ENCODE measurements at places on chromosomes 3 and 15. TPM values are rescaled to one million over a fixed set of nuclear protein-coding genes. Genes with fewer than 3 reads are reported as not detected.

DNA sequence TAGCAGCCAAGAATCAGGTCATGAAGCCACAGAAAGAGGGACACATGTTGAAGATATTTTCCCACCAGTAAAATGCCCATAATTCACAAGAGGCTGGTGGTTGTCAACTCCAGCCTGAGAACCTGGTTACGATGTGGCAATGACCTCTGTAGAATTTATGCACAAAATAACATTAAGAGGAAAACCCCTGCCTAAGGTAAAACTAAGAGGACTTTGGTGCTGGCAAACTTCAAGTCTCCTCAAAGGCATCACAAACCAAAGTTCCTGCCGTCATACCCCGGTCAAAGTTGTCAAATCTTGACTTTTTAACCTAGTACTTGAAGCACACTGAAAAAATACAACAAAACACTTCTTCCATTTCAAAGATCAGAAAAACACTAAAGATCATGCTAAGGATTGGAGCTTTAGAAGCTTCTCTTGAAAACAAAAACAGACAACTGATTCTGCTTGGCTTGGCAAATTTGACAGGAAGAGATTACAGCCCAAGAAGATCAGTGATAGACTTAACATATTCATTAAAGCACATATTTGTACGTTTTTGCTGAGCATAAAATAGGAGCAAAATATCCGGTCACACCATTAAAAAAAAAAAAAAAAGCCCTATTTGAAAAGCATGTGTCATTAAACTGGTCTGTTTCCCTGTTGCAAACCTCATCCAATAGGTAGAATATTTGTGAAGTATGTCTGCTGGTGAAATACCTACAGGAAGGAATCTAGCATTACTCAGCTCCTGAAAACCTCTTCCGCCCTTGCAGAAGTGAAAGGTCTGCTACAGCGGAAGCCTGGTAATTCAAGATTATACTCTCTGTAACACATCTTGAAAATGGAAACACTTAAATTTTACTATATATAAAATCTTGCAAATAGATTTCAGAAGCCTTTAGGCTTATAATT, 22.8 kb downstream of the EIF4E3 start:
- H3K4me1 ChIP-seq: peaks cover 54% of the 10 kb centered on the region
- H3K27ac ChIP-seq: peak overlapping the region; percentile 94
- no peak for DNase-seq
- no peaks in the 10 kb centered on the region for H3K27me3 ChIP-seq

GRCh38 chr3:157982359-157982758, 123.9 kb downstream of the SHOX2 start:
- H3K36me3 ChIP-seq: no peaks in the 10 kb centered on the region
- no peak overlapping the region for H3K4me3 ChIP-seq
- no peak for DNase-seq
- H3K4me1 ChIP-seq: no peaks in the 10 kb centered on the region
- no peak overlapping the region for H3K27ac ChIP-seq

- H3K36me3 ChIP-seq: peaks cover 60% of the 10 kb centered on the region
- peaks cover 49% of the 10 kb centered on the region for H3K4me1 ChIP-seq
- no peak overlapping the region for H3K4me3 ChIP-seq
- peak overlapping the region; percentile 65 for H3K27ac ChIP-seq
Observed at GRCh38 chr3:136932523-136932922, 25.3 kb upstream of the IL20RB start.

GRCh38 chr3:152199102-152199840, 69.5 kb upstream of the MBNL1 start:
- peak overlapping the region; percentile 98 for H3K27ac ChIP-seq
- DNase-seq: no peak
- H3K36me3 ChIP-seq: peaks cover 3% of the 10 kb centered on the region
- peaks cover 69% of the 10 kb centered on the region for H3K4me1 ChIP-seq
- no peaks in the 10 kb centered on the region for H3K27me3 ChIP-seq

- H3K4me3 ChIP-seq: no peak overlapping the region
- no peak for DNase-seq
- H3K27ac ChIP-seq: no peak overlapping the region
- H3K27me3 ChIP-seq: no peaks in the 10 kb centered on the region
Observed at GRCh38 chr3:104503022-104503421, 863.7 kb upstream of the ALCAM start.

DNA sequence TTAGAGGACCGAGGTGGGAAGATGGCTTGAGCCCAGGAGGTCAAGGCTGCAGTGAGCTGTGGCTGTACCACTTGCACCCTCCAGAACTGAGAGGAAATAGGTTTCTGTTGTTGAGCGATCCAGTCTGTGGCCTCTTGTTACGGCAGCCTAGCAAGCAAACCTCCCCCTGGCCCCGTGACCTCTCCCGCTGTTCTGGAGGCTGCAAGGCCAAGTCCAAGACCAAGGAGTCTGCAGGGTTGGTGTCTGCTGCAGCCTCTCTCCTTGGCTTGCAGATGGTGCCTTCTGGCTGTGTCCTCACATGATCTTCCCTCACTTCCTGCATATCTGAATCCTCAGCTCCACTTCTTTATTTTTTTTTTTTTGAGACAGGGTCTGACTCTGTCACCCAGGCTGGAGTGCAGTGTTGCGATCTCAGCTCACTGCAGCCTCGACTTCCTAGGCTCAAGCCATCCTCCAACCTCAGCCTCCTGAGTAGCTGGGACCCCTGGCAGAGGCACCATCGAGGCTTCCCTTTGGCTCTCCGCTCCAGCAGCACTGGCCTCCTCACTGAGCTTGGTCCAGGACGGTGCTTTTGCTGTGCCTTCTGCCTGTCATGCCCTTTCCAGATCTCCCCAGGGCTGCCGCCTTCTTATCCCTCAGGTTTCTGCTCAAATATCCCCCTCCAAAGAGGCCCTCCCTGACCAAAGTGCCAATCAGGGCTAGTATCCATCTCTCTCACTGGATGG, 18.0 kb upstream of the PLXND1 start:
- H3K4me3 ChIP-seq: no peak overlapping the region
- DNase-seq: no peak
- peaks cover 11% of the 10 kb centered on the region for H3K4me1 ChIP-seq
- no peak overlapping the region for H3K27ac ChIP-seq
- H3K36me3 ChIP-seq: no peaks in the 10 kb centered on the region

DNA sequence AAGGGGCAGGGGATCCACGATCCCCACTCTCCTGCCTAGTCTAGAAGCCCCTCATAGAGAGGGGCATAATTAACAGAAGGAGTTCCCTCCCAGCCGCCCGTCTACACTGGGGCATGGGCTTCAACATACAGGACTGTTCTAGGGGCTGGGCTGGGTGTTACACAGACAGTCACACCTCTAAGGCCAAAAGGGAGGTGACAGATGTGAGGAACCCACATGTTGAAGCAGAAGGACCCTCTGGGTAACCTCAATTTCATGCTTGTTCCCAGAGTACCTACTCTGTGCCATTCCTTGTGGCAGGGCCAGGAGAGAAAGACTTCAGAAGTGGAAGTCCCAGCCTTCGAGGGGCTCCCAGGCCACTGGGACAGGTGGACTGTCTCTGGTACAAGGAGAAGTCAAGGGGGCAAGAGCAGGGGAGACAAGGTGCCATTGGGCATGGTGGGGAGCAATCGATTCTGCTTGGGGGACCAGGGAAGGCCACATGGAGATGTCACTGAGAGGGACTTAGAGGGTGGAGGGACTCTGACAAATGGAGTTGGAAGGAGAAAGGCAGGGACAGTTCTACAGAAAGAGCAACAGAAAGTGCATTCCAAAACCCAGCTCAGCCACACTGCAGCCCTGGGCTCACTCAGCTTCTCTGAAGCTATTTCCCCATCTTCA, 71.3 kb downstream of the CPN2 start:
- H3K27me3 ChIP-seq: peaks cover 3% of the 10 kb centered on the region
- H3K4me1 ChIP-seq: no peaks in the 10 kb centered on the region
- no peaks in the 10 kb centered on the region for H3K36me3 ChIP-seq
- no peak for DNase-seq
- H3K4me3 ChIP-seq: no peak overlapping the region

GRCh38 chr15:34896183-34896582, 73.4 kb downstream of the AQR start:
- H3K36me3 ChIP-seq: peaks cover 74% of the 10 kb centered on the region
- H3K27ac ChIP-seq: no peak overlapping the region
- no peaks in the 10 kb centered on the region for H3K4me1 ChIP-seq
- H3K27me3 ChIP-seq: no peaks in the 10 kb centered on the region

DNA sequence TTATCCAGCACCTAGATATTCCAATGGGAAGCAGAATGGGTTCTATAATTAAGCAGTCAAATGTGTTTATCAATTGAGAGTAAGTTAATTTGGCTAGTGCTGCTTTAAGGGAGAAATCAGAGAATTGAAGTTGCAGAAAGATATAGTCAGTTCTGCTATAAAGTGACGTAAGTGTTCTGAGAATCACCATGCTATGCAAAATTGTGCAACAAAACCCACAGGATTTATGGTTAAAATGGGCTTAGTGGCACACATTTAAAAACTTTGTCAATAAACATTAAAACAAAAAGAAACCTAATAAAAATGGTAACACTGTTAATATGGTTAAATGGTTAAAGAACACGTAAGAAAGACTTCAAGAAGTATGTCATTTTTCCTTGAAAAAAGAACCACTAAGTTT, 74.5 kb downstream of the TMEM108 start:
- peaks cover 16% of the 10 kb centered on the region for H3K27me3 ChIP-seq
- DNase-seq: no peak
- no peak overlapping the region for H3K4me3 ChIP-seq
- no peaks in the 10 kb centered on the region for H3K4me1 ChIP-seq
- H3K36me3 ChIP-seq: no peaks in the 10 kb centered on the region

DNA sequence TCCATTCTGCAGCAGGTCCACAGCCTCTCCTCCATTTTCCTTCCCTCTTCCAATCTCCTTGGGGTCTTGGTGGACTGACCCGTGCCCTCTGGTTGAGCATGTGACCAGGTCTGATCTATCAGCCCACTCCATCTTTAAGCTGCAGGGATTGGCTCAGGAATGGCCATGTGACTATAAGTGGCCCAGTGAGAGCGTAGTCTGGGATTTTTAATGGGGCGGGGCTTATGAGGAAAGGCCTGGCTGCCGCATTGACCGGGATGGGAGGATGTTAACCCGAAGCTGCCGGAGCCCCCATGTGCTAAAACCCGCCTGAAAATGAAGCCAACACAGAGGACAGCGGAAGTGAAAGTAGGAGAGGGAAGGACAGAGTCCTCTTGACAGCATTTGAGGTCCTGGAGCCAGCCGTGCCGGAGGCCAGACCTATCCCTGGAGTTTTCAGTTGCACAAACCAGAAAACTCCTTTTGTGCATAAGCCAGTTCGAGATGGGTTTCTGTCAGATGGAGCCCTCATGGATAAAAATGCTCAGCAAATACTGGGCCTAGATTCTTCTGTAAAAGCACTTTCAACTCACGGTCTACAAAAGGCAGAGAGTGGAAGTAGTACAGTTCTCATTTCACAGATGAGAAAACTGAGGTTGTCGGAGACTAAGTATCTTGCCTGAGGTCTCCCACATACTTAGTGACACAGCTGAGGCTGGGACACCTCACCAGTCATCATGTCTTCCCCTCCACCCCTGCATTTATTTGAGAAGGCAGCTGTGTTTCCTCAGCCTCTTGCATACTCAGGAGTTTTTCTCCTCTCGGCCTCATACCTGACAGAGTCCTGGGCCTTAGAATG, 61.9 kb downstream of the ATP2B2 start:
- H3K27me3 ChIP-seq: no peaks in the 10 kb centered on the region
- DNase-seq: no peak
- H3K4me3 ChIP-seq: no peak overlapping the region

DNA sequence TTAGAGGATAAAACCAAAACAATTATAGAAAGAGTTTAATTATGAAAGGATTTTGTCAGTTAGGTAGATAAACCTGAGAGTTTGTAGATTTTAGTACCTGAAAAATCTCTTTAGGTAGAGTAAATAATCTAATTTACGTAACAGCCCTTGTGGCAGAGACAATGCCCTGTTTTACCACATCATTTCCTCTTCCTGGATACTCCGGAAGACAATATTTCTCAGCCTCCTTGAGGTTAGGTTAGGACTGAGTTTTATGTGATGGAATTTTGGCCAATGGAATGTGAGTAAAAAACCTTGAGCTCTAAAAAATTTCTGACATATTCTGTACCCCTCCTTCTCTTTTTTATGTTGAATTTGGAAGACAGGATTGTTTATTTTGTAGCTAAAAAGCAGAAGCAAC, 50.7 kb upstream of the TPRG1 start:
- no peak for DNase-seq
- peaks cover 13% of the 10 kb centered on the region for H3K36me3 ChIP-seq
- no peak overlapping the region for H3K27ac ChIP-seq
- H3K4me3 ChIP-seq: peak overlapping the region; percentile 22
- no peaks in the 10 kb centered on the region for H3K27me3 ChIP-seq

GRCh38 chr3:181969925-181970324, 258.2 kb downstream of the SOX2 start:
- no peak for DNase-seq
- H3K4me3 ChIP-seq: no peak overlapping the region
- no peak overlapping the region for H3K27ac ChIP-seq

- no peak overlapping the region for H3K4me3 ChIP-seq
- no peaks in the 10 kb centered on the region for H3K27me3 ChIP-seq
- no peak overlapping the region for H3K27ac ChIP-seq
- no peak for DNase-seq
- H3K4me1 ChIP-seq: peaks cover 1% of the 10 kb centered on the region
Observed at GRCh38 chr15:57345584-57345983, 30.7 kb upstream of the CGNL1 start.

GRCh38 chr3:54304877-54305276, 182.5 kb downstream of the CACNA2D3 start:
- H3K27ac ChIP-seq: no peak overlapping the region
- H3K27me3 ChIP-seq: peaks cover 10% of the 10 kb centered on the region
- H3K4me3 ChIP-seq: no peak overlapping the region
- H3K36me3 ChIP-seq: no peaks in the 10 kb centered on the region
- peaks cover 1% of the 10 kb centered on the region for H3K4me1 ChIP-seq

DNA sequence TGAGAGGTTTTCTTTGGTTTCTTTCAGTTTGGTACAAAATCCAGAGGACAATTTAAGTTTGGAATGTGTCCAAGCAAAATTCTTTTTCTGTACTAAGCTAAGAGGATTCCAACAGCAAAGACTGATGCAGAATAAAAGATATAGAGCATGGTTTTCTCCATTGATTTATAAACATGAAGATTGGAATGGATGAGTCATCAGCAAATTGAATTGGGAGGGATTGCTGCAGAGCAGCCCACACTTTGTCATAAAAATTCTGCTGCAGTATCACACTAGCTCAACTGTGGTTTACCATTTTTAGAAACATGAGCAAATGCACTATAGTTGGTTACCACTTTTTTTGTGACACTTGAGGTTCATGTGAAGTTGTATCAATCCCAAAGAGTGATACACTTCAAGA, 16.1 kb upstream of the LARP6 start:
- no peak for DNase-seq
- peaks cover 21% of the 10 kb centered on the region for H3K27me3 ChIP-seq
- H3K4me3 ChIP-seq: no peak overlapping the region
- no peaks in the 10 kb centered on the region for H3K4me1 ChIP-seq

GRCh38 chr3:173253471-173253870, 112.4 kb upstream of the SPATA16 start:
- H3K4me1 ChIP-seq: no peaks in the 10 kb centered on the region
- no peak overlapping the region for H3K4me3 ChIP-seq
- no peaks in the 10 kb centered on the region for H3K36me3 ChIP-seq
- no peaks in the 10 kb centered on the region for H3K27me3 ChIP-seq
- no peak overlapping the region for H3K27ac ChIP-seq

The GABRA5 gene
- not detected for total RNA-seq

The GABRG3 gene
- not detected for total RNA-seq

The KNG1 gene
- not detected for total RNA-seq

The CSPG4 gene
- not detected for total RNA-seq

The GANC gene
- total RNA-seq: 23.7 TPM

The DLEC1 gene
- total RNA-seq: 0.12 TPM

The EPHB1 gene
- not detected for total RNA-seq

The OXNAD1 gene
- total RNA-seq: 37.9 TPM

The RCN2 gene
- total RNA-seq: 30.3 TPM

The ZMYND10 gene
- total RNA-seq: 0.39 TPM

The CAND2 gene
- 2.4 TPM for total RNA-seq

The SLC22A13 gene
- 0.27 TPM for total RNA-seq
